ENCODE measurements at places on chromosomes 3 and 15.

DNA sequence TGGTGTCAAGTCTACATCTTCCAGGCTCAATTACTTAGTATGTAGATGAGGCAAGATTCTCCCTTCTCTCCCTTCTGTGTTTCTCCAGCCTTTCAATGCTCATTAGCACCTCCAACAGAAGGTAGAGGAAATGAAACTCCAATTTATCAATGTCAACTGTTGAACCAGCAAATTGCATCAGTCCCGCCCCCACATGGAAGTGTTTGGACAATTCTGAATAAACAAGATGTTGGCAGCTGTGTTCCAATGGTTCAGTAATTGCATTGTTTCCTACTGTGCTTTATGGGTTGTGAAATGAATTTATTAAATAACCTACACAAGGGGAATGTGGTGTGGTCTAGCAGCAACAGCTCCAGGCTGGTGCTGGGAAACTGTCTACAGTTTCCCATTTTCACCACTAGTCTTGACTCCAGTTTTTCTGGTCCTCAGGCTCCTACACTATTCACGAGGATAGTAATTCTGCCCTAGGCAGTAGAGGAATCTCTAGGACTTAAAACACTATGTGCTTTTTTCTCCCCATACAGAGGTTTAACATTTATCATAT, 91.9 kb downstream of the MB21D2 start:
- DNase-seq = no peak

GRCh38 chr15:38438031-38438986, 15.6 kb upstream of the FAM98B start:
- no peak for DNase-seq

GRCh38 chr3:43238801-43239200, 47.5 kb upstream of the SNRK start:
- DNase-seq = no peak

- no peak for DNase-seq
Measured at GRCh38 chr3:59006634-59007517, 42.9 kb downstream of the CFAP20DC start.

All from T-helper 17 cell (primary cell).